IMR-90 (cell line): ENCODE measurements at places on chromosomes 12 and 14. TPM values are rescaled to one million over a fixed set of nuclear protein-coding genes. Genes with fewer than 3 reads are reported as not detected.

METTL3 gene
- total RNA-seq, result 68.9 and 109 TPM in 2 replicates

OAS3 gene
- total RNA-seq, result 4.1 and 4.4 TPM in 2 replicates

ST8SIA1 gene
- 0.28 TPM in 1 of 2 replicates, not detected in the other for total RNA-seq

MMP14 gene
- 124 and 156 TPM in 2 replicates for total RNA-seq

CCDC184 gene
- under 0.01 and 0.18 TPM in 2 replicates for total RNA-seq

DNA sequence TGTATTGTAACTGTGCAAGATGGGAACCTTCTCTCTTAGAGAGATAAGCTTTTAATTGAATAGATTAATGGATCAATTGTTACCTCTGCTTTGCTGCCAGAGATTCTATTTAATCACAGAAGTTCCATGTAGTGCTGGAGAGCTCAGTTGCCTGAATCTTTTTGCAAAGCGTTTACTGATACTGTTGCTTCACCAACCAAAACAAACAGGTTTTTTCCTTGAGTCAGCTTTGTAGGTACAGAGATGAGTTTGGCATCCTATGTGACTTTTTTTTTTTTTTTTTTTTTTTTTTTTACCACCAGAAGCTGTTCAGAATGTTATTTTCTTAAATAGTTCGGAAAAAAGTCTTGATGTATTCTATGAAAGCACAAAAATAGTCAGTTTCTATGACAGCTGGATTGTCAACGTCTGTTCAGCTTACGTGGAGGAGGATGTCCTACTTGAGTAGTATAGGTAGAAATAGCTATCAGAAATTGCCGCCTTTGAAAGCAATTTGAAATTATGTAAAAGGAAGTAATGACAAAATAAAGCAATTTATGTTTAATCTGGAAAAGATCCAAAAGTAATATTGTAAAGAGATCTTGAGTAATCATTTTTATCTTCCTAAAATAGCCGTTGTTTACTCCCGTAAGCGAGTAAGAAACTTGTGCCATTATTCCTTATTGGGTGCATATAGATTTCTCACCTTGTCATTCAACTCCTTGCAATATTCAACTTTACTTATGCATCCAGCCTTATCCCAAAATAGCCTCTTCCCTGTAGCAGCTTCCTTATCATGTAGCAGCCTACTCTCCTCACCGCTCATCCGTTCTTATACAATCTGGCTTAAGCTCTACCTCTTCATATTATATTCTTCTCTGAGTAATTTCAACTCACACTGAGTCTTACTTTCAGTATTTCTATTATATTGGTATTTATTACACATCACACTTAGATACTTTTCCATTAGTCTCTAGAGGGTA is 5.2 kb downstream of the LRRK2 start:
- DNase-seq, result no peak

DNA sequence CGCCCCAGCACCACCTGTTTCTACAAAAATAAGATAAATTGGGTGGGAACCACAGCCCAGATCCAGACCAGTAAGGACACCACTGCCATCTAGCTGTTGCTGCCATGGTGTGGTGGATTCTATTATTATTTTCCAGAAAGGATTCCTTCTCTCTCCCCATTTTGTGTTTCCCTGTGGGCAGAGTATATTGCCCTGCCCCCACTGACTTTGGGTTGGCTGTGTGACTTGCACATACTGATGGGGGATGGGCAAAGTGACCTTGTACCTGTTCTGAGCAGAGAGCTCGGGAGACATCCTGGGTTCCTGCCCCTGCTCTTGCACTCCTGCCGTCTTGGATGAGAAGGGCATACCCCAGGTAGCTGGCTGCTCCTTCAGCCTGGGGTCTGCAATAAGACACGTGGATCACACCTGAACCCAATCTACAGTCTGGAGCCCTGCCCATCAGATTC is 24.3 kb downstream of the MOAP1 start:
- no peak for DNase-seq

DNA sequence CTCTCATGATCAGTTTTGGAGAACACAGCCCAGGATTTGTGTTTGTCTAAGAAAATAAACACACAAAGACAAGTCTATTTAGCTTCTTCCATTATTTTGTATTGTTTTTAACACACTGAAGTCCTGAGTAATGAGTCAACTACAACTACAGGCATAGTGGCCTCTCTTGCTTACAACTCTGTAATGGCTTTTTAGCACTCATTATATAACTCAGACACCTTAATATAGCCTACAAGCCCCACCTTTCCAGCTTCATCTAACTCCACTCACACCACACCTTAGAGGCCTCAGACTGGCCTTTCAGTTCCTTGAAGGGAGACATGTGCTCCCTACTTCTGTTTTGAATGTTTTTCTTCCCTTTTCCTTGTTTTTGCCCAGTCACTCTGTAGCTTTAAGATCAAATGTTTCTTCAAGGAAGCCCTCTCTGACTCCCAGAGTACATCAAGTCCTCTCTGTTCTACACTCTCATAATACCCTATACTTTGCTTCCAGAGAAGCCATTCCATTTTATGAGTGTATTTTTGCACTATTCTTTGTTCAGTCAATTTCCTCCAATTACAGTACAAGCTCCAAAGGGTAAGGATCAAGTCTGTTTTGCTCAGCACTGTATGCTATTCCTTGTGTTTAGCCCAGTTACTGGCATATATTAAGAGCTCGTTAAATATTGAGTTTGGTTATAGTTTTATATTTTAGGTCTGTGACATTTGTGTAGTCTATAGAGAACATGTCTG is 233.6 kb upstream of the ARHGAP5 start:
- DNase-seq, result peak; percentile 19

GRCh38 chr14:74922752-74923401 is at the start of gene RPS6KL1:
RPS6KL1 (minus strand) TSS chr14:74923260; CDS start chr14:74921541, 1,719 bp downstream.
- peak; percentile 68 for DNase-seq

DNA sequence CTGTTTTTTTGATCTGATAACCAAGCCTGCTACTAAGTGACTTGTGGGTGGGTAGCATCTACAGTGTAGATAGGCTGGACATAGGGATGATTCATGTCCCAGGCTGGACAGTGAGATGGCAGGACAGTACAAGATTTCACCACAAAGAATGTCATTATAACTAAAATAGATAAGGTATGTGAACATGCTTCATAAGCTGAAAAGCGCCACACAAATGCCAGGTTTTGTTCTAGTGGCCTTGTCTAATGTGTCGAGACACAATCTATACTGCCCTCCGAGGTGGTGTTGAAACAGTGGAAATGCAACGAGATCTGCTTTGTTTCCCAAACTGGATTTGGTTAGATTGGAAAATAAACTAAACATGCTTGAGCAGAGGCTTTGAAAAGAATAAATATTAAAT is 4.4 kb downstream of the LGALS3 start:
- DNase-seq, result peak; percentile 43

DNA sequence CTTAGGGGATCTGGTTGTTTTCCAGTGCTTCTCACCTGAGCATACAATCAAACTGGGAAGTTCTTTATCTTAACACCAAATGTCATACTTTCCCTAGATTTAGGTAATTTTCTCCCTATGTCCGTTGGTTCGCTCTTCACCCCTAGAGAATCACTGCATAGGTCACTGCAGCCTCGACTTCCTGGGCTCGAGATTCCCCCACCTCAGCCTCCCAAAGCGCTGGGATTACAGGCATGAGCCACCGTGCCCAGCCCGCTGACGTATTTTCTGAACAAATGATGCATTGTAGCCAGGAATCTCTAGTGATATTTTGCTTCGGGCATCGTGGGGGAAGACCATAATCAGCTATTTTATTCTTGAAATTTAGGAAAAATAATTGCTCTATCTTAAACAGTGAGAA is 1.1 kb upstream of the RPL41 start:
- DNase-seq, result peak; percentile 19

- DNase-seq, result no peak
Observed at GRCh38 chr12:132529156-132529839, 39.3 kb downstream of the FBRSL1 start.

- no peak for DNase-seq
Observed at GRCh38 chr14:91417983-91418386, 365 bp upstream of the CCDC88C start.

DNA sequence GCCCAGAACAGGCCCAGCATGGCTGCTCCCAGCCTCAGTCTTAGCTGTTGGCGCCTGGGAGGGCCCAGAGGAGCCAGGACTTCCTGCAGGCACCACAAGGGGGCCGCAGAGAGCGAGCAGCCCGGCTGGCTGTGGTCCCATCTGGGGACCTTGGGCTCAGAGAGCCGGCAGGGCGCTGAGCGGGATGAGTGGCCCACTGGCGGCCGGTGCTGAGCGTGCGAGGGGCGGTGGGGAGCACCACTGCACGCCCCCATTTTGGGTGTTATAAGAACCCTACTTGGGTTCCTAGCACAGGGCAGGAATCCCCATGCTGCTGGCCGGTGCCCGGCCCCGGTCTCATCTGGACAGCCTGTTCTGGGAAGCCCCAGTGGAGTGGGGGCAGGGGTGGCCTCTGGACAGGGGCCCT is 25.9 kb upstream of the CRIP2 start:
- DNase-seq, result peak; percentile 47

DNA sequence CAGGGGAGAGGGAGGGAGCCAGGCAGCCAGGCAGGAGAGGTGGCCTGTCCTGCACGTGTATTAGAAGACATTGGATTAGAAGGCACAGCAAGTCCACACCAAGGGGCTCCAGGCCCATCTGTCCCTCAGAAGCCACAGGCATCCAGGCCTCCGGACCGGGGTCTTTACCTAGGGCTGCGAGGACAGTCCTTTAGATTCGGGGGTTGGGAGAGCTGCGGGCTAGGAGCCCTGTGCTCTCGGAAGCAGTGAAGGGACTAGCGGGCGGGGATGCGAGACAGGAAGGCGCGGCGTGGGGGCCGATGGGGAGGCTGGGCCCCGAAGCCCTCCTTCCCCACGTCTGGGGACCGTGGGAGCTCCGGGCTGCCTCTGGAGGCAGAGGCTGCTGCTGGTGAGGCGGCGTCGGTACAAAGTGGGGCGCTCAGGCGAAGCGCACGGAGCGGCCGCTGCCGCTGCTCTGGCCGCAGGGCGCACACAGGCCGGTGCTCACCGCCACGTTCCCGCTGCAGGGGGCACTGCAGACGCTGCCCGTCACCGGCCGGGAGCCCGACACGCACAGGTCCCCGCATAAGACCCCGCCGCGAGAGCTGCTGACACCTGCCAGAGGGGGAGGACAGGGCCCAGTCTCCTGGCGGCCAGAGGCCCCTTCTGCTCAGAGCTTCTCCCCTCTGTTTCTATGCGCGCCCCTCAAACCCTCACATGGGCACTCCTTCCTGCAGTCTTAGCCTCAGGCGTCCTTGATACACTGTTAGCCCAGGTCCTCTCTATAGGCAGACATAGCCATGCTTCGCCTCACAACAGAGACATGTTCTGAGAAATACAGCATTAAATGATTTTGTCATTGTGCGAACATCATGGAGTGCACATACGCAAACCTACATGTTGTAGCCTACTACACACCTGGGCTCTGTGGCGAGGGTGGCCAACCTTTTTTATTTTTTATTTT is 17.3 kb downstream of the KRT7 start:
- DNase-seq, result no peak

DNA sequence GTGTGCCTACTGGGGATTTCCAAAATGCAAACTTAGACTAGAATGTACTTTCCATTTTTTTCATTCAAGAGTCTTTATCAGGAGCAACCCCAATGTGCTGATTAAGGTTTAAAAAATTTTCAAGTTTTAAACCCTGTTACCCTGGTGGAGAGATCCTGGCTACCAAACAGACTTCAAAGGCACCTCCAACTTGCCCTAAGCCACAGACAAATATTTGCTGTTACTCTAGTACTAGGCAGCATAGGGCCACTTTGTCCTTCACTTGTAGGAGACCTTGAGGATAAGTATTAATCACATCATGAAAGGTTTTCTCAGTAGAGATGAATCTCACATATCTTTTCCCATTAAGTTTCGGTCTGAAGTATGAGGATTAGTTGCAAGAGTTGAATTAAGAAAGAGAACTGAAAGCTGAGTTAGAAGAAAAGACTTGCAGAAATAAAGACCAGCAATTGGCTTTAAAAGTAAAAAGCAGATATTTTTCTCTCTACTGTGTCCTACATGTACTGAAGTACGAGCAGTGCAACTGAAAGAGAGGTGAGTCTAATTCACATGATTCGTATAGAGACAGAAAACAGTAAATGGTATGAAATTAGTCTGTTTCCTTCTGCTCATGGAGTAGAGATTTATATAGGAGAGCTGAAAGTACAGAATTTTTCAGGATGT is 28.3 kb downstream of the NTN4 start:
- DNase-seq, result no peak
